Astrocyte (in vitro differentiated cells and primary cell): ENCODE measurements at places on chromosomes 11 and 22. TPM values are rescaled to one million over a fixed set of nuclear protein-coding genes. Genes with fewer than 3 reads are reported as not detected.

C11orf87 gene
- total RNA-seq, result 0.07 TPM in 1 of 2 replicates, not detected in the other

MS4A6A gene
- not detected in 2 replicates for total RNA-seq

POU2AF2 gene
- not detected in 2 replicates for total RNA-seq

ACTN3 gene
- not detected in 2 replicates for total RNA-seq

HTR3A gene
- not detected in 2 replicates for total RNA-seq
